ENCODE measurements at places on chromosomes 1 and 21.

- DNase-seq, result no peak
These were observed 71.7 kb upstream of the TNFSF18 start for GRCh38 chr1:173122344-173122935.

DNA sequence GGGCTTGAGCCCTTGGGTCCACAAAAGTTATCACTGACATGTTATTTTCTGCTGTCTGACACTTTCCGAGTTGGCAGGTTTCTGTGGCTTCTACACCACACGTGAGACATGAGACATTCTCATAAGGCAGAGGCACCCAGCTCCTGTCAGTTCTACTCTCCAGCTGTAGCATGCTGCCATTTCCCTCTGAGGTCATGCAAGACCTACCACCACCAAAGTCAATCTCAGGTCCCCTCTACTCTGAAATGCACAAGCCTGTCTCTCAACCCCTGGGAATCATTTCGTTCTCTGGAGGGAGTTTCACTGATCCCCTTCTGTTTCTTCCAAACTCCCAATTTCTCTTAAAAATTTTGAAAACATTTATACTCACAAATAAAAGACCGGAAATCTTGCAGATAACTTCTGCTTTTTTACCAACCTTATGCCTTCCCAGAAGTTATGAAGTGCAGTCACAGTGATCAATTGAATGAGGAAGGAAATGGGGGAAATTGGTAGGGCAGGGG, 39.5 kb upstream of the CR2 start:
- DNase-seq, result no peak

DNA sequence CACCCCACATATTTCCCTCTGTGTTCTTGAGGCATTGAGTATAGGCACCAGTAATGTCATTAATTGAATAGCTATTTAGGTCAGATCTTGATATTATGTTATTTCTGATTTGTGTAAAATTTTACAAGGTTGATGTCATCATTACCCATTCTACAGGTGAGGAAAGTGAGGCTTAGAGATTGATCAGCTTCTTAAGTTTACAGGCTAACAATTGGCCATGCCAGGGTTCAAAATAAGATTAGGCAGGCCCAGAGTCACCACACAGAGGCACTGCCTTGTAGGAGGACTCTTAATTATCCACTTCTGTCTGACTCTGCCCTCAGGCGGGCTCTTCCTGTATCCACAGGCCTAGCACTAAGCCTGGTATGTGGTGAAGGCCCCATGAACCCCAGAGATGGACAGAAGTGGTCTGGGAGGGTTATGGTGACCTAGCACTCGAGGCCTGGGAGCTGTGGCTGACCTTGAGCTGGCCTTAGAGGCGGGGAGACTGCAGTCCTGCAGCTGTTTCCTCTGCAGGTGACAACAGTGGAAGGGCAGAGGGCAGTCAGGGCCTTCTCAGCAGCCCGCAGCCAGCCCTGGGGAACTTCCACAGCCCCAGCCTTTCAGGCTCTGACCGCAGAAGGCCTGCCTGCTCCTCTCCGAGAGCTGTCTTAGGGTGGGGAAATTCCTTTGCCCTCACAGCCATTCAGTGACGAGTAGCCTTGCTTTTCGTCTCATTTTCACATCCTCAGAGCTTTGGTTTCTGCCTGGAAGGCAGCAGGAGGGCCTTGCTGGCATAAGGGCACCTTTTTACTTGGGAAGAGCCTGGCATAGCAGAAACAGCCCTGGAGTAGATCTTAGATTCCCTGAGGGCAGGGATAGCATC, 12.2 kb downstream of the ZDHHC18 start:
- DNase-seq, result peak; percentile 56

- DNase-seq, result no peak
These were observed 19.9 kb downstream of the PLA2G4A start for GRCh38 chr1:186848509-186849130.

DNA sequence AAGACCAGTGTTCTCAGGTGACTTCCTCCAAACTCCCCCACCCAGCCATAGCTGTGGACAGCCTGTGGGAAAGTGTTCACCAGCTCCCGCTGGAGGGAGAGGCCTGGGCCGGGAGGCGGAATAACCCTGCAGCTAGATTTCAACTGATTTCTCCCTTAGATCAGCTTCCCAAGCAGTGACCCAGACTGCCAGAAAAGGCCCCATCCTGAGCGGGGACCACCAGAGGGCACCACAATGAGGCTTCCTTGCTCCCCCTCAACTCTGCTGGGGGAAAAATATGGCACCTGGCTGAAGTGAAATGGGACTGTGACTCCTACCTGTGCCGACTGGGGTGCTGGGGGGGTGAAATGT, 50.8 kb downstream of the RHBG start:
- peak; percentile 14 for DNase-seq

DNA sequence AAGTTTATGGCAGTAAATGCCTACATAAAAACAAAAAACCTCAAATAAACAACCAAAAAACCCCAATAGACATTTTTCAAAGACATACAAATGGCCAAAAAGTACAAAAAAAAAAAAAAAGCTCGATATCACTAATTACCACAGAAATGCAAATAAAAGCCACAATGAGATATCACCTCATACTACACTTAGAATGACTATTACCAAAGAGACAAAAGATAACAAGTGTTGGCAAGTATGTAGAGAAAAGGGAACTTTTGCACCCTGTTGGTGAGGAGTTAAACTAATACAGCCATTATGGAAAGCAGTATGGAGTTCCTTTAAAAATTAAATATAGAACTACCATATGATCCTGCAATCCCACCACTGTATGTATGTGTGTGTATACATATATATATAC, 21.1 kb downstream of the SLC25A24 start:
- DNase-seq, result no peak

DNA sequence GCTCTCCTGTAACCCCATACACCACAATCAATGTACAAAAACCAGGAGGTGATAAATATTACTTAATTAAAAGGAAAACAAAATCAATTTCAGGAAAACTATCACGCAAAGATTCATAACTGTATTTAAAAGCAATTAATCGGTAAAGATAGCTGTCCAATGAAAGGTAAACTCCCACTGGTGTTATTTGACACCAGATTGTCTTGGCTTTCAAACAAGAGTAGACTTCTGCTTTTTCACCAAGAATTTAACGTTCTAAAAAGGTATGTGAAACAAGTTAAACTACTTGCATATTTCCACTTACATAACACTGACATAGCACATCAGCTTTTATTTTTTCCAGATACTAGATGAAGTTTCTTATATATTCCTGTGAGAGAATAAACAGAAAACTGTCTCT, 3.5 kb downstream of the PLPP3 start:
- no peak for DNase-seq

- DNase-seq, result no peak
These were observed 268.2 kb downstream of the LRRC7 start for GRCh38 chr1:69835955-69836354.

DNA sequence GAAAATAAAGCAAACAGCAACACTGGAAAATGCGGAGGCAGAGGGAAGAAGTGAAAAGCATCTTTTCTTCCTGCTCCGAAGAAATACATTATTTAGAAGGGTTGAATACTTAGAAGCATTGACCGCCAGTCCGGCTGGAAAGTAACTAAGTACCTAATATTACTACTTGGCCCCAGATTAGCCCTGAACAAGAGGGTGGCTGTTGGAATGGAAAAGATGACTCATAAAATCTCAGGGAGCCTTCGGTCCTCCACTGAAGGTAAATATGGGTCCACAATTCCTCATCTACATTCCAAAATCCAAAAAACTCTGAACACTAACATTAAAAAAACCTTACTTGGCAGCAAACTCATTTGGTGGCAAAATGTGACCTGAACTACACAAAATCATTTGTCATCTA, 40.1 kb downstream of the BCAR3 start:
- DNase-seq, result no peak

DNA sequence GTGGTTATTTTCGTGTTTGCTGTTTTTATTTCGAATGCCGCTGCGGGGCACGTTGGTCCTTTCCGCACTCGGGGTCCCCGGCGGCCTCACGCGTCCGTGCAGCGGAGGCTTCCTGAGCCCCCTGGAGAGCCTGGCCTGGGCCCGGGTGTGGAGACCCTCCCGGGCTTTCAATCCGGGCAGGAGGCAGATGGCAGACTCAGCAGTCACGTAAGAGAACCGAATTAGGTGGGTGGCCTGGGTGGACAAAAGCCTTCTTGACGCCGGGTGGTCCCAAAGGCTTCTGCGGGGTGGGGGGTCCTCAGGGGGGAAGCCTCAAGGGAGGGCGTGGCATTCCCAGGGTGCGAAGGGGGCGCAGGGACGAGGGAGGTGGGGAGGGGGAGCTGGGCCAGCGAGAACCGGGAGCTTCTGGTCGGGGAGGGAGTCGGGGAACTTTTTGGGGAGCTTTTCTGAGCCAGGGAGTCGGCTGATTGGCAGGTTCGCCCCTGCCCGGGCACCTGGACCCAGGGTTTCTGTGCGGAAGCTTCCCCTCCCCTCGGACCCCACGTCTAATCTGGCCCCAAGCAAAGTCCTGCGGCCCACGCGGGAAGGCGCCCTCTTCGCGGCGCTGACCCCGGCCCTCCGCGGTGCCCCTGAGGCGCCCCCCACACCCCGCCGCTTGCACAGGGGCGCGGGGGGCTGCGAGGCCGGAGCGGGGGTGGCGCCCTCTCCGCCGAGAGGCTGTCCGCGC, 1.3 kb upstream of the HES4 start:
- DNase-seq, result no peak

DNA sequence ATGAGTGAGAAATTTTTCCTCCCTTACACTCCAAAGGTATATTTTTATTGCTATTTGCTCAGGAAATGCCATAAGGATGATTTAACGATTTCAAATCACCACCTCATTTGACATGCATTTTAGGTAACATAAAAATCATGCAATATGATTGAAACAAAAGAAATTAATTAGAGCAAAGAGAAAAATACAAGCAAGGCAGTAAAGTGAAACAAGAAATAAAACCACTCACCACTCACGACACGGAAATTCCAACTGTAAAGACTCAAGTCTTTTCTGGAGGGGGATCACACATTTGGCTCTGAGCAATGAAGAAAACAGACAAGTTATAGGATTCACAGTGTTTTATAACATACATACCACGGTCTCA, 86.8 kb upstream of the ARHGAP29 start:
- no peak for DNase-seq

DNA sequence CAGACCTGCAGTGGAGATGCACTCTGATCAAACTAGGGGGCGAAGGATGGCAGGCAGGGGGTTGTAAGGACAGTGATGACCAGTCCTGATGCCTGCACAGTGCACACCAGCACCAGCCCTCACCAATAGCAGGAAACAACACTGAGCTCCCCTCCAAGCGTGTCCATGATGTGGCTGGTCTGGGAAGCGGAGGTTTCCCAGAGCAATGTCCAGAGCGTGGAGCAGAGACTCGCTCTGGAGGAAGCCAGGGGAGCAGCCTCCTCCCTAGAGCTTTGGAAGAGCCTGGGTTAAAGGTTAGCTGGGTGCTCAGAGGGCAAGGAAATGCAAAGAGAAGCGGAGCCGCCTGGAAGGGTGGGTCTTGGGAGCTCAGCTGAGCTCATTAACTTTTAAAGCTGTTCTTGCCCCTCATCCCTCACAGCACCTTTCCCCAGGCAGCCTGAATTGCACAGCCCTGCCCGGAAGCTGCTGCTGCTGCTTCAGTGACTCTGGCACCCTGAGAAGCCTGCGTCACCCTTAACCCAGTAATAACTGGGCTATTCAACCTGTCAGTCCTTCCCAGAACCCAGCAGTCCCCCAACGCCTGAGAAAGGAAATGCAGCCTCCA, 162.2 kb upstream of the RAB4A start:
- no peak for DNase-seq

- no peak for DNase-seq
These were observed 7.9 kb downstream of the HLX start for GRCh38 chr1:220887202-220887519.

DNA sequence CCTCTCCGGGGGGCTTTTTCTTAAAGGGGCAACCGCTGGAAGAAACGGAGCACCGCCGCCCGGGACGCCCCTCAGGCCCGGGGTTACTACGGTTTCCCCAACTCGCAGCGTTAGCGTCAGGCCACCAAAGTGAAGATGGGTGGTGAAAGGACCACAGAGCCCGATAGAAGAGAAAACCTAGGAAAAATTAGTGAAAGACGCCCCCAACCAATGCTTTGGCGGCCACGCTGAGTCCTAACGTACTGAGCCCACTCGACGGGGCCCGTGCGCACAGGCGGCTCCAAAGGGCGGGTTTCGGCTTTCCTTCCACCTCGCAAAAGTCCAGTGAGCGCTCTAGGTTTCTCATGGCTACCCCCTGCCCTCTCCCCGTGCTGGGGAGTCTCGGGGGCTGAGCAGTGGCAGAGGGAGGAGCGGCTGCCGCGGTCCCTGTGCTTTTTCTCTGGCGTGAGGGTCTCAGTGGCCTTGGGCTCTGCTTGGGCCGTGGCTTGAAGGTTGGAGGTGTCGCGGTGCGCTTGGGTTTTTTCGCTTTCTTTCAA, 12.2 kb upstream of the SPEN start:
- no peak for DNase-seq

GRCh38 chr1:25795211-25795610, 4.8 kb upstream of the SELENON start:
- no peak for DNase-seq

- DNase-seq, result no peak
These were observed 16.9 kb downstream of the SLC2A1 start for GRCh38 chr1:42941640-42942330.

DNA sequence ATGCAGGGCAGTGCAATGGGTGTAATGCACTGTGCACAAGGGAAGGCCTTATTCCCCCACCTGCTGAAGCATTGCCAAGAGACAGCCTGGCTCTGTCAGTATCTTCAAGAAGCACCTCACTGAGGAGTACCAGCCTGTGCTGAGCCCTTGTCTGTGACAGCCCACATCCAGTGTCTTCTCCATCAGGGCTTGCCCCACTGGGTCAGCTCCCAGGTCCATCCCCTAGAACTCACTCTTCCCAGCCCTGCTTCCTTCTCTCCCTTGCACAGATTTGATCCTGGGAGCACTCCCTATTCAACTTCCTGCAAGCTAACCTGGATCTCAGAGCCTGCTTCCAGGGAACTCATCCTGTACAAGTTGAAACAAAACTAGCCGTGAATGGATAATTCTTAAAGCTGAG, 33.6 kb upstream of the IFNGR2 start:
- no peak for DNase-seq

- DNase-seq, result no peak
These were observed 1224.3 kb upstream of the B3GALT2 start for GRCh38 chr1:194410756-194411155.

DNA sequence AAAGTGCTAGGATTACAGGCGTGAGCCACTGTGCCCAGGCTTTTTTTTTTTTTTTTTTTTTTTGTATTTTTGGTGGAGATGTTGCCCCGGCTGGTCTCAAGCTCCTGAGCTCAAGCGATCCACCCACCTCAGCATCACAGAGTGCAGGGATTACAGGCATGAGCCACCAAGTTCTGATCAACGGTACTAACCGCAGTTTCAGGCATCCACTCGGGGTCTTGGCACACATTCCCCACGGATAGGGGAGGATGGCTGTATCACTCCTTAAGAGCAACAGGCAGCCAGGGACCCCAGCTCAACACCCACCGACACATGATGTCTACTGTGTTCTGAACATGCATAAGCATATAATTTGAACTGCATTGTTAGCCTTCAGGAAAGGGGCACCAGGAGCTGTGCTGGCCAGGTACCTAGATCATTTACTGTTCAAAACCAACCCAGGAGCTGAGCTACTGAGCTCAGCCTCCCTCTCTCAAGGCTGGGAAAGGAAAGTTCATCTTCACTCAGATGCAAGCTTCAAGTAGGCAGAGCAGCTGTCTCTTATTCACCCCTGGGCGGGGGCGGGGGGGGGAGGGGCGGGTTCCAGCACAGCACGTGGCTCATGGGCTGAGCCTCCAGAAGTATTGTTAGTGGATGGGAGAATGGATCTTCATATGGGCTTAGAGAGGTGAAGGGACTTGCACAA, 24.7 kb downstream of the CAPZB start:
- DNase-seq, result peak; percentile 31

- DNase-seq, result no peak
These were observed 207.0 kb downstream of the PTPRC start for GRCh38 chr1:198845851-198846250.

GRCh38 chr1:151370211-151370911, 2.1 kb downstream of the SELENBP1 start:
- no peak for DNase-seq

All from activated CD4-positive, alpha-beta T cell treated with anti-CD3 and anti-CD28 coated beads, Interleukin-2, amount 50 U/mL, for 4 hours (primary cell).